ENCODE measurements at places on chromosomes 3 and 15. TPM values are rescaled to one million over a fixed set of nuclear protein-coding genes. Genes with fewer than 3 reads are reported as not detected.

CGNL1 gene
- polyA plus RNA-seq = 0.16 TPM

PEX5L gene
- polyA plus RNA-seq = not detected

IQCF5 gene
- polyA plus RNA-seq = not detected

SEMA3F gene
- polyA plus RNA-seq = not detected

ACKR4 gene
- not detected for polyA plus RNA-seq
